HTR-8/SVneo (cell line): ENCODE measurements at places on chromosomes 12 and 14.

- no peak for DNase-seq
Measured at GRCh38 chr12:31312431-31312830, 13.5 kb downstream of the SINHCAF start.

GRCh38 chr12:107335802-107336570, 242.6 kb upstream of the CRY1 start:
- DNase-seq, result no peak

GRCh38 chr12:111761706-111762105, 5.0 kb upstream of the ALDH2 start:
- no peak for DNase-seq

DNA sequence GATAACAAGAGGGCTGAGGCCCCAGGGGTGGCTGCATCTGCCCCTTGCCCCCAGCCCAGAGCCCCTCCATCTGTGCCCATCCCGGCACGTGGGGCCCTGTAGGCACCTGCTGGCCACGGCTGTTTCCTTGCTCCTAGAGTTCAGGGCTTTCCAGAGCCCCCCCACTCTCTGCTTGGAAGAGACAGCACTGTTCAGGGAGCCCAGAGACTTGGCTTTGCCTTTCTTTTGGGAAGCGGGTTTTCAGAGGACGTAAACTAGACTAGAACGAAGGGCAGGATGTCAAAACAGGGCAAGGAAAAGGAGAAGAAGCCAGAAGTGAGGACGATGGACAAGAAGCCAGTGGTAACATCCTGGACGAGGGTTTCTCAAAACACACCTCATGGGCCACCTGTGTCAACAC, 163.3 kb upstream of the LHX5 start:
- DNase-seq, result no peak

GRCh38 chr12:42372154-42372791, 46.3 kb downstream of the PPHLN1 start:
- peak; percentile 46 for DNase-seq

DNA sequence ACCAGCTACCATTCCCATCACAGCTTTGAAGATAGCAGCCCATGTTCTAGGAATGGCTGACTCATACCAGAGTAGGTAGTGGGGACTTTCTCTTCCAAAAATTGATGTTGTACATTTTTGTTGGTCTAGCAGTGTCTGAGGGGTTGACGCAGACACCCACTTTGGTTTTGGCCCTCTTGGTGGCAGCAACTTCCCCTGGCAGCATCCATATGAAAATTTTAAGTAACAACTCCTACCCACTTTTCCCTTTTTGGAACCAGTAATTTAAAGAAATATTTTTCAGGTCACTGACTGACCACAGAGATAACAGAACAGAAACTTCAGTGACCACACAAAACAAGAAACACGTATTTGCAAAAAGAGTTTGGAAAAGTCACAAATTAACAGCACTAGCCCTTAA, 162.0 kb upstream of the TMCC3 start:
- DNase-seq, result no peak

DNA sequence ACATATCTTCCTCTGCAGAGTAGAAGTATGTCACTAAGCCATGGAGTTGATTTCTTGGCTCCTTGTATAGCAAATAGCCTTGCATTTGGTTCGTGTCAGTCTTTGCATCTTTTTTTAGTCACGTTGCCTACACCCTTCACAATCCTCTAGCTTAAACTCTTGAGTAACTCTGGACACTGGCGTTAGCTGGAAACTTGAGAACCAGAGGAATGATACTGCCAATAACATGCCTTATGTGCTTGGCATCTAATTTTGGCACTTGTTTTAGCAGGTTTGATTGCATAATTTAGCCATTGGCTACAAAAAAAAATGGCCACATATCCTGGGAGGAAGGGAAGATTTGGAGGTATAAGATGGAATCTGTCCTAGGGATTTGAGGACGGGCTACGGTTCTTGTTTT, 136.2 kb downstream of the ETV6 start:
- no peak for DNase-seq
